ENCODE measurements at places on chromosomes 2 and 18. TPM values are rescaled to one million over a fixed set of nuclear protein-coding genes. Genes with fewer than 3 reads are reported as not detected.

DNA sequence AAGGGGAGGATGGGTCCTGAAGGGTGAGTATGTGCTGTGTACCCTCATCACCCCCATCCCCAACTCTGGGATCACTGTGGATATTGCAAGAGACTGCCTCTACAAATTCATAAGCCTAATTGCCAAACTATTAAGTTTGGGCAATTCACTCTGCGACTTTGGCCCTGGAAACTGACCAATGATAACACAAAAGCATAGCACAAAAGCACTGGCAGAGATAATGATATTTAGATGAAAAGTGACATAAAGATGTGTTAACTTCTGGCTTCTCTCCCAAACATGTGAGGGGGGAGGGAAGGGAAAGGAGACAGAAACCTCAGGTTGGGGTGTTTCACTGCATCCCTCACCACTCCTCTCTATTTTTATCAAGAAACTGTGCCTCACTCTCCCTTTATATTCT is 150.3 kb downstream of the SATB2 start:
- DNase-seq = no peak

DNA sequence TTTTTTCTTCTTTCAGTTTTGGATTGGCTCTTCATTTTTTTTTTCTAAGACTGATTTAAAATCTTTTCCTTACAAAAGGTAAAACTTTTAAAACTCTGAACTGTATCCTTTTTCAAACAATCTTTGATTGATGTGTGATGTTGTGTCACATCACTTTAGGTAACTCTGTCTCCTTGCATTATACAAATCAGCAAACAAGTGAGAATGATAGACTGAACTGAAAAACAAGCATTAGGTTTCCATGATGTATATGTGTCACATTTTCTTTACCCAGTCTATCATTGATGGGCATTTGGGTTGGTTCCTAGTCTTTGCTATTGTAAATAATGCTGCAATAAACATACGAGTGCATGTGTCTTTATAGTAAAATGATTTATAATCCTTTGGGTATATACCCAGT is 655.7 kb downstream of the LRRTM4 start:
- DNase-seq = no peak

DNA sequence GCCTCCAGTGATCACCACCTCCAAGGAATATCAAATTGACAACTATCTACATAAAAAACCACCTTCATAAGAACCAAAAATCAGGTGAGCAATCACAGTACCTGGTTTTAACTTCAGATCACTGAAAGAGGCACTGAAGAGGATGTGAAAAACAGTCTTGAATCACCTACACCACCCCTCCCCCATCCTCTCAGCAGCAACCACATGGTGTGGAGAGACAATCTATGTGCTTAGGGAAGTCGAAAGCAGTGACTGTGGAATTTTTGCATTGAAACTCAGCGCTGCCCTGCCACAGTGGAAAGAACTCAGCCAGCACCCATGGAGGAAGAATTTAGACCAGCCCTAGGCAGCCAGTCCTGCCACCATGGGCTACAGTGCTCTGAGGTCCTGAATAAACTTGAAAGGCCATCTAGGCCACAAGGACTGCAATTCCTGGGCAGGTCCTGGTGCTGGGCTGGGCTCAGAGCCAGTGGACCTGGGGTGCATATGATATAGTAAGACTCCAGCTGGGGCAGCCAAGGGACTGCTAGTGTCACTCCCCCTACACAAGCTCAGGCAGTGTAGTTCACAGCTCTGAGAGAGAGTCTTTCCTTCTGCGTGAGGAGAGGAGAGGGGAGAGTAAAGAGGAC is 75.6 kb downstream of the ATL2 start:
- no peak for DNase-seq

- DNase-seq = no peak
These were observed 8.1 kb upstream of the CYP26B1 start for GRCh38 chr2:72155737-72156136.

DNA sequence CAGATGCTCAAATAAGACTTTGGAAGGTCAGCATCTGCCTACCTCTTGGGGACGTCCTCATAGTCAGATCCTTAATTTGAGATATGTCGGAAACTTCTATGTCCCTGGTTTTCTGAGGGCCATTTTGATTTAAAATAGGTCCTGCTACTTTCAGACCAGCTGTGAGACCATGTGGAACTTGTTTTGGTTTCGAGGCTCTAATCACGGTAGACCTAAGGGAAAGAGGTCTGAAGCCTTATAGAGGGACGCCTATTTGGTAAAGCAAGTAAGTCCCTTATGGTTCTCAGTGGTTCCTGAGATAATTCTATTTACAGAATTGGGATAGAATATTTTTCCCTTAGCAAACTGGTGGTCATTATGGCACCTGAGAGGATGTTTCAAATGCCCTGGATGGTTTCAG is 75.1 kb downstream of the RFTN2 start:
- DNase-seq = no peak

GRCh38 chr18:63579616-63580015 is 7.5 kb upstream of the SERPINB13 start:
- no peak for DNase-seq

CAPN14 gene
- total RNA-seq = 0.05 TPM
